ENCODE measurements at places on chromosomes 7 and 10.

GRCh38 chr7:23467806-23468525 is 2.3 kb downstream of the IGF2BP3 start:
- H3K27ac ChIP-seq: no peak overlapping the region
- H3K36me3 ChIP-seq: peaks cover 14% of the 10 kb centered on the region
- DNase-seq: no peak
- peaks cover 79% of the 10 kb centered on the region for H3K27me3 ChIP-seq
- peaks cover 17% of the 10 kb centered on the region for H3K4me1 ChIP-seq

DNA sequence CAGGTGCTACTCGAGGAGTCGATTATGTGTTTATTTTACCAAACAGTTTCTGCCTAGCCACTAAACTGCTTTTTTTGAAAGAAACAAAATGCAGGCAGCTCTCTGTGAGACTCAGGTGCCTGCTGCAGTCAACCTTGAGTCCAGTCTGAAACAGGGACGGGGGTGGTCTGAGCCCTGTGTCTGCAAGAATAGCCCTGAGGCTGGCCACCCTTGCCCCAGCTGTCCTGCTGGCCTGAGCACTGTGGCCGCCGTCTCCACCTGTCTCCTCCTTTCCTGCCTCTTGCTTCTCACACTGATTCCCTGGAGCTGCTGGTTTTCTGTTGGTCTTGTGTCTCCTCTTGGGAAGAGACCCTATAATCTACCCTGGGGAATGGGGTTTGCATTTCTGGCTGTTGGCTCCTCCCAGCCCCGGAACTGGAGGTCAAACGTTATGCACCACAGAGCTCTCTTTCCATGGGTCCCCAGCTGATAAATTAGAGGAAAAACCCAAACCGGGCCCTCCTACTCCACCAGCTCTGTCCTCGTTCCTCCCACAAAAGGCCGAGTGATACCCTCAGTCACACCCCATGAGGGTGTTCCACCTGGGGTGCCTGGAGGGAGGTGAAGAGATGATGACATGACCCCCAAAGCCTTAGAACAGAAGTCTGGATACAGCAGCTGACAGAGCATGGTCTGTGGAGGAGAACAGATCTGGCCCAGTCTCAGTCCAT is 15.0 kb upstream of the SLC18A3 start:
- DNase-seq: no peak
- H3K27ac ChIP-seq: no peak overlapping the region
- no peaks in the 10 kb centered on the region for H3K36me3 ChIP-seq

GRCh38 chr10:109784236-109784635 is 139.1 kb downstream of the XPNPEP1 start:
- H3K4me1 ChIP-seq: no peaks in the 10 kb centered on the region
- no peak overlapping the region for H3K27ac ChIP-seq
- no peak overlapping the region for H3K4me3 ChIP-seq
- H3K27me3 ChIP-seq: peaks cover 50% of the 10 kb centered on the region
- no peaks in the 10 kb centered on the region for H3K36me3 ChIP-seq

GRCh38 chr7:158362912-158363905 is 224.4 kb downstream of the PTPRN2 start:
- no peak overlapping the region for H3K4me3 ChIP-seq
- H3K4me1 ChIP-seq: no peaks in the 10 kb centered on the region

DNA sequence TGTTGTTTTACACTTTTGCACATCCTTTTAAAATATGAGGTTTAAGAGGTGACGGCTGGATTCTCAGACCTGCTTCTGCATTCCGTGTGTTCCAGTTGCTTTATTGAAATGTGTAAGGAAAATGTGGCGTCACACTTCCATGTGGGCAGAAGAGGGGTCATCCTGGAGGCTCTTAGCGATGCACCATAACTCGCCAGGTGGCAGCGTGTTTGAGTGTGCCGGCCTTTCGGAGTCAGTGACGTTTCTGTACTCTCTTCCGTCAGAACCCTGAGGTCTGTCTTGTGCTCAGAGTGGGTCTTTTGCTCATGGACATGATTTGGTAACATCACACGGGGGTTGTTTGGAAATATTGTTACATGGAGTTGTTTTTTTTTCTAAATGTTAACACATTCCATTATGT is 9.1 kb downstream of the PPP2R2D start:
- H3K27me3 ChIP-seq: no peaks in the 10 kb centered on the region
- H3K4me1 ChIP-seq: peaks cover 44% of the 10 kb centered on the region
- H3K4me3 ChIP-seq: no peak overlapping the region

GRCh38 chr10:22658745-22659410 is 55.5 kb downstream of the PIP4K2A start:
- H3K27ac ChIP-seq: peak overlapping the region; percentile 96
- peaks cover 86% of the 10 kb centered on the region for H3K4me1 ChIP-seq
- no peak for DNase-seq
- peaks cover 29% of the 10 kb centered on the region for H3K36me3 ChIP-seq

- H3K27ac ChIP-seq: no peak overlapping the region
- H3K36me3 ChIP-seq: peaks cover 39% of the 10 kb centered on the region
- H3K27me3 ChIP-seq: no peaks in the 10 kb centered on the region
- no peak for DNase-seq
Measured at GRCh38 chr10:3122486-3123205, 49.9 kb downstream of the PITRM1 start.

DNA sequence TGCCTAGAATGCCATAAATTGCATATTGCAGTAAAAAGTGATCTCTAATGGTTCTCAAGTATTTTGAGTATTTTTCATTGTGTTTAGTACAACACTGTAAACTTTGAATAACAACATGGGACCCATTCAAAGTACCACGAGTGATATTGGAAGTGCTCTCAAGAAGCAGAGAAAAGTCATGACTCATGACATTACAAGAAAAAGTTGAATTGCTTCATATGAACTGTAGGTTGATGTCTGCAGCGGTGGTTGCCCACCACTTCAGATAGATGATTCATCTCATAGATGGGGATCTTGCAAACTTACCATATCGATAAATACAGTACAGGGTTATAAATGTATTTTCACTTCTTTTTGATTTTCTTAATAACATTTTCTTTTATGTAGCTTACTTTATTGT is 33.9 kb downstream of the ENTPD1 start:
- H3K27ac ChIP-seq: no peak overlapping the region
- peaks cover 8% of the 10 kb centered on the region for H3K4me1 ChIP-seq
- peaks cover 26% of the 10 kb centered on the region for H3K27me3 ChIP-seq

DNA sequence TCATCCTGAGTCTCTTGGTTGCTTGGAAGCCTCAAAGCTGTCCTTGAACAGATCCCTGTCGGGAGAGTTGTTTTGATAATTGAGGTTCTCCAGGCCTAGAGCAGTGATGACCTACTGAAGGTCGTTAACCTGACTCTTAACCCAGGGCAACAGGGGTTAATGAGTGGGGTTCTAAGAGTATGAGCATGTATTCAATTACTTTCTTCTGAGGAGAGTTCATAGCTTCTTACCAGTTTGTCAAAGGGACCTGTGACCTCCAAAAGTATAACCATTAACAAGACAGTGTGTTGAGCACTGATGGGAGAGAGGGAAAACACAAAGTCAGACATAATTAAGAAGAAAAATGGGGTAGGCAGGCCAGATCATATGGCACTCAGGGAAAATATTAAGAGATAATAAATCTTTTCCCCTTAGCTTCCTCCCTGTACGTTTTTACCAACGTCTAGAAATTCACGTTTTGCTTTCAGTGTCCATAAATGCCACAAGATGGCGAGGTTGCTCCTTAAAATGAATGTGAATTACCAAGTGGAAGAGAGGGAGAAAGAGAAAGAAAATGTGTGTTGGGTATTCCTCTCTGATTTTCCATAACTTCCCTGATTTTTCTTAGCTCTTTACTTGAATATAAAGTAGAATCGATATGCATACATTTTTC is 97.6 kb downstream of the SUGCT start:
- no peak overlapping the region for H3K27ac ChIP-seq
- no peak for DNase-seq
- no peaks in the 10 kb centered on the region for H3K27me3 ChIP-seq
- no peak overlapping the region for H3K4me3 ChIP-seq
- no peaks in the 10 kb centered on the region for H3K36me3 ChIP-seq

DNA sequence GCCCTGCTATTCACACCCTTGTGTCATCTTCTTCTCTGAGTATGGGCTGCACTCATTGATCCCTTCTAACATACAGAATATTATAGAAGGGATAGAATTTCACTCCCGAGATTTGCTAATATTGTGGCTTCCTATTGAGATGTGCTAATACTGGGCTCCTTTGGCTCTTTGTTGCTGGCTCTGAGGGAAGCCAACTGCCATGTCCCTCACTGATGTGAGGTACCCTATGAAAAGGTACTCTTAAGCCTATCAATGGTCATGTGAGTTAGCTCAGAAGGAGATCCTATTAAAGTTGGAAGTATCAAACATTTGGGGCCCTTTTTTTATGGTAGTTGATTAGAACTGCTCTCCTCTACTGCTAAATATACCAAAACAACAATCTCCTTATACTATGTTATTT is 665.2 kb upstream of the ZWINT start:
- no peak for DNase-seq
- no peak overlapping the region for H3K4me3 ChIP-seq
- no peaks in the 10 kb centered on the region for H3K27me3 ChIP-seq

DNA sequence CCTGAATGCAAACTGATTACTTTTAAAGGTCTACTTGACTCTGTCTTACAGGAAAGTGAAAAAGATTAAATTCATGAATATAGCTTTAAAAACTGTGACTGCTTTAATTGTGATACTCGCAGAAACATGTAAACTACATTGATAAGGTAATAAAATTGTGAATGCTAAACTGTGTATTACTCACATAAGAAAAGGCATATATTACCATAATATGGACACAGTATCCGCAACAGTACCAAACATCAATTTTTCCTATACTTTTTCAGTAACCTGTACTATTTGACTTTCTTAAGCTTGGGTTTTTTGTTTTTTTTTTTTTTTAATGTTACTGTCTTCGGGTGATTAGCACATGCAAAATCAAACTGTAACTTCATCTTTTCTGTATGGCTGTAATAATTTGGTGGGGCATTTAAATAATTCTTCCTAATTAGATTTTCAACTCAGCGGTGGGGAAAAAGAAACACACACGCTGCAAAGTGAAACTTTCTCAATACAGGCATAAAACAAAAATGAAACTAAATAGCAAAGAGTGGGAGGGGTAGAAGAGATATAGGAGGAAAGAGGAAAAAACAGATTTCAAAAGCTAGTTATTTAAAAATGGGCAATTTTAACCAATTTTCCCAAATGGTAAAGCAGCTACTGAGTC is 23.2 kb downstream of the NT5C3A start:
- peak overlapping the region; percentile 69 for H3K4me3 ChIP-seq
- DNase-seq: no peak
- H3K27me3 ChIP-seq: no peaks in the 10 kb centered on the region
- H3K27ac ChIP-seq: peak overlapping the region; percentile 96
- H3K4me1 ChIP-seq: peaks cover 45% of the 10 kb centered on the region

DNA sequence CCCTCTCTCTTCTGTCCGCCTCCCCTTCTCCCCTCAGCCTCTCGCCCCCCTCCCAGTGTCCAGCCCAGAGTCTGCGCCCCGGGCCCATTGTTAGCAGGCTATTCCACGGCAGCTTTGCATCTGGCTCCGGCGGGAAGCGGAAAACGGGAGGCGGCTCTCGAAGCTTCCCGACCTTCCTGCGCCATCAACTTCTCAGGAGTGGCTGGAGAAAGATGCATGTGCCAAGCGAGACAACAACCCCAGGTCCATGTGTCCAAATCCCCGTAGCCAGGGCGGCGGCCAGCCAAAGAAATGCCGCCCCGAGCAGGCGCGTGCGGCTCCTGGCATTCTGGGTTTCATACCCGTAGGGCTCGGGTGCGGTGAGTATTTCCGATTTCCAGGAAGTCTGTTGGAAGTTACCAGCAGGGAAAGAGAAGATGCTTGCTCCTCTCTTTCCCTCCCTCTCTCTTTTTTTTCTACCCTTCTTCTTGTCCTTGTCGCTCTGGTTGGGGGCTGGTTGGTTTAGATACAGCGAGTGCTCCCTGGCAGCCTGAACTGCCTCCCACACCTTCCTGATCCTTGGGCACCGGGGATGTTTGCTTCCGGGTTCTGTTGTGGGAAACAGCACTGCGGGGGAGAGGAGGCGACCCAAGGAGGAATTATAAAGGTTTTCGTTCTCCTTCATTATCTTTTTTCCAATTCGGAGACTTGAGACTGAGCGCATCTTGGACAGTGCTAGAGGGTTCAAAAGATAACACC is 1.2 kb upstream of the HOXA2 start:
- DNase-seq: no peak
- H3K36me3 ChIP-seq: peaks cover 27% of the 10 kb centered on the region
- H3K4me3 ChIP-seq: peak overlapping the region; percentile 8

GRCh38 chr10:124659380-124659779 is 84.8 kb downstream of the FAM53B start:
- peaks cover 69% of the 10 kb centered on the region for H3K4me1 ChIP-seq
- H3K27ac ChIP-seq: peak overlapping the region; percentile 99
- H3K4me3 ChIP-seq: peak overlapping the region; percentile 89
- H3K27me3 ChIP-seq: no peaks in the 10 kb centered on the region
- no peak for DNase-seq

- peaks cover 33% of the 10 kb centered on the region for H3K27me3 ChIP-seq
- no peak overlapping the region for H3K4me3 ChIP-seq
- DNase-seq: no peak
- H3K4me1 ChIP-seq: no peaks in the 10 kb centered on the region
Measured at GRCh38 chr10:78382772-78383171, 349.1 kb downstream of the RPS24 start.

GRCh38 chr10:120209124-120209762 is 247.8 kb upstream of the PLPP4 start:
- H3K4me1 ChIP-seq: no peaks in the 10 kb centered on the region
- H3K27ac ChIP-seq: no peak overlapping the region
- H3K4me3 ChIP-seq: no peak overlapping the region
- DNase-seq: no peak
- no peaks in the 10 kb centered on the region for H3K36me3 ChIP-seq
- H3K27me3 ChIP-seq: no peaks in the 10 kb centered on the region

DNA sequence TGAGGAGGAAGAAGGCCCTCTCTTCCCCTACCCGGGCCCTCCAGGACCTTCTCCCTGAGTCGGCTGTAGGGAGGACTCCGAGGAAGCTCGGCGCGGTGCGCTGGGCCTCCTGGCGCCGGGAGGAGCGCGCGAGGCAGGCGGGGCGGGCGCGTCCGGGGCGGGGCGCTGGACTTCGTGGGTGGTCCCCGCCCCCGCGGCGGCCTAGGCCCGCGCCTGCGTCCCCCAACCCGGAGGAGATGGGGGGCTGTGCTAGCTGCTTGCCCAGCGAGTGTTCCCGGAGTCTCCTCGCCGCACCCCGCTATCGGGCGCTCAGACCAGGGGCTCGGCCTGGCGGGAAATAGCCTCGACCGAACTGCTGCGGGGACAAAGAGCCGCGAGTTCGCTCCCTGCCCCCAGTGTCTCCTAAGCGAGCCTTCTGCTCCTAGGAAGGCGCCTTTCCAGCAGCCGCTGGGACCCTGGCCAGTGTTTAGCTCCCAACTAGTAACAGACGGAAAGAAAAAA is 19.2 kb upstream of the SMO start:
- no peak for DNase-seq
- peaks cover 7% of the 10 kb centered on the region for H3K4me1 ChIP-seq
- H3K36me3 ChIP-seq: no peaks in the 10 kb centered on the region
- no peak overlapping the region for H3K27ac ChIP-seq
- no peaks in the 10 kb centered on the region for H3K27me3 ChIP-seq

- H3K27me3 ChIP-seq: peaks cover 40% of the 10 kb centered on the region
- no peaks in the 10 kb centered on the region for H3K4me1 ChIP-seq
- H3K27ac ChIP-seq: no peak overlapping the region
- H3K36me3 ChIP-seq: no peaks in the 10 kb centered on the region
- no peak overlapping the region for H3K4me3 ChIP-seq
Measured at GRCh38 chr7:27459731-27460053, 203.0 kb downstream of the HIBADH start.
